ENCODE measurements at places on chromosomes 1 and 21. TPM values are rescaled to one million over a fixed set of nuclear protein-coding genes. Genes with fewer than 3 reads are reported as not detected.

The LENEP gene
- 0.67 TPM for total RNA-seq

The SPRR2D gene
- total RNA-seq = not detected

The MAP3K7CL gene
- total RNA-seq = 0.31 TPM

The OR2T33 gene
- total RNA-seq = not detected

The TFB2M gene
- 21.0 TPM for total RNA-seq
